ENCODE measurements at places on chromosomes 3 and 15. TPM values are rescaled to one million over a fixed set of nuclear protein-coding genes. Genes with fewer than 3 reads are reported as not detected.
A peak's percentile ranks its signal among the peaks of the same experiment; 100 is the strongest.

DNA sequence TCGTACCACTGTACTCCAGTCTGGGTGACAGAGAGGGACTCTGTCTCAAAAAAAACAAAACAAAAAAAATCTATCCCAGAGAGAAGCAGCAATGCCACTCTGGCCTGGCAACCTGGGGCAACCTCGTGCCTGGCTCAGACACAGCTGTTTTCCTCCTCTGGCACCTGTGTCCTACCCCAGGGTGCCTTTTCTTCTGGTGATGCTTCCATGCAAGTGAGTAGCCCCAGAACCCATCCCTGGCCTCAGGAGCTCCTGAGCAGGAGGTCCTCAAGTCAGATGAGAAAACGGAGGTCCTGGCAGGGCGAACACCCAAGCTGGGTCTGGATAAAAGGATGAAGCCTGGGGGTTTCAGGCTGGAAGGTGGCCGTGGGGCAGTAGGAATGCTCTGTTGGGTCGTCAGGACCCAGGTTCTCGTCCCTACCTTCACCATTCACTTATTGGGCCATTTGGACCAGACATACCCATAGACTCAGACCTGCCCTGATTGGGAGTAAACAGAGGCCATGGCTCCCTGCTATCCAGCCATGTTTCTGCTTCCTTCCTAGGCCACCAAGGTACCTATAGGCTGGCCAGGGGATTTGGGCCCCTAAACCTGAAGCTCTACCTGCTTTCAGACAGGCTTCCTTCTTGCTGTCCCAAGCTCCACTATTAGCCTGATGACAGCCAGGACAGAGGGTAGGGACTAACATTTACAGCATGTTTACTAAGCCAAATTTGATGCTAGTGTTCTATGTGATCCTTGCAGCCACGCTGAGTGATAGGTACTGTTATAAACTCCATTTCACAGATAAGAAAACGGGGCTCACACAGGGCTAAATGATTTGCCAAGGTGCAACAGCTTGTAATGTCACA, 102.2 kb downstream of the DAPK2 start:
- no peak overlapping the region for H3K27ac ChIP-seq
- H3K36me3 ChIP-seq: no peaks in the 10 kb centered on the region
- H3K27me3 ChIP-seq: no peaks in the 10 kb centered on the region
- DNase-seq: no peak
- H3K4me1 ChIP-seq: peaks cover 18% of the 10 kb centered on the region

DNA sequence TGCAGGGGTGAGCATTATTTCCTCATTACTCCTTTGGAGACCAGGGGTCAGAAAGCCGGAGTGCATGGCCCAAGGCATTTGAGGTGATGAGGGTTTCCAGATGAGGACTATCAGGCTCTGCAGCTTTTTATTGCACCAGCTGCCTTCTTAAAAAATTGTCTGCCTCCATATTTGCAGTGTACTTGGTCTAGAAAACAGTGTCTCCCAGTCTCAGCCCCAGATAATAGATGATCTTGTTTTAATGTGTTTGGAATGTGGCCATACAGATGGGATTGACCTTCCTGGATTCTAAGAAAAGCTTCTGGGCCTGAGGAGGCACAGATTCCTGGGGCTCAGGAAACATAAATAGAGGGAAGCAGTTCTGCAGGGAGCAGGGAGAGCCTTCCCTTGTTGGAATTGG, 123.3 kb downstream of the GABRG3 start:
- no peak for DNase-seq
- no peaks in the 10 kb centered on the region for H3K27me3 ChIP-seq
- H3K4me3 ChIP-seq: no peak overlapping the region

SECISBP2L gene
- 52.3 TPM for total RNA-seq

- H3K27ac ChIP-seq: no peak overlapping the region
- no peak overlapping the region for H3K4me3 ChIP-seq
- H3K27me3 ChIP-seq: no peaks in the 10 kb centered on the region
- no peaks in the 10 kb centered on the region for H3K4me1 ChIP-seq
- no peak for DNase-seq
Observed at GRCh38 chr3:170078620-170079281, 41.0 kb downstream of the GPR160 start.

DNA sequence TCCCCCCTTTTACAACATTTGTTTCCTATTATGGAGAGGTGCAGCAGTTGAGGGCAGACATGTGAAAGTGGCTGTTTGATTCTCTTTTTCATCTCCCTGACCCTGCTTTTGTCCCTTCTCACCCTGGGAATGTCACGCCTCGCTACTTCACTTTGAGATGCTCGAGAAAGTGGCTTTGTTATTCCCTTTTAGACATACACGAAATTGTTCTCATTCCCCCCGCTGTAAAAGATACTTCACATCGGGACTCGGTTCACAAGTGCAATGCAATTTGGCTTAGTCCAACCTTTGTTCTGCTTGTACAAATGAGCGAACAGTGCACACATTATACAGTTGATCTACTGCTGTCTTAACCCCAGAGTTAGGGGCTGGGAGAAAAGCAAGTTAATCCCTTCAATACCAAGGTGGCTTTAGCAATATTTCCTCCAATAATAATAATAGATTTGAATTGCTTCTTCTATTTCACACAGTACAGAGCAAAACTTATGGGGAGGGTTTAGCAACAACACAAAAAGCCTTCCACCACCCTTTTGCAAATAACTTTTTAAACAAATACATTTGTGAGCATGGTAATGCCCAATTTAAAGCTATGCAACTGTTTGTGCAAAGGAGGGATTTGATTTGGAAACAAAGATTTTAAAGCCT, 5.7 kb upstream of the FOXB1 start:
- DNase-seq: no peak
- H3K4me3 ChIP-seq: no peak overlapping the region
- H3K27ac ChIP-seq: no peak overlapping the region

GRCh38 chr3:116886202-116886893, 176.8 kb downstream of the TUSC7 start:
- H3K27ac ChIP-seq: no peak overlapping the region
- DNase-seq: no peak
- no peaks in the 10 kb centered on the region for H3K27me3 ChIP-seq
- no peaks in the 10 kb centered on the region for H3K4me1 ChIP-seq
- no peaks in the 10 kb centered on the region for H3K36me3 ChIP-seq
- no peak overlapping the region for H3K4me3 ChIP-seq

DNA sequence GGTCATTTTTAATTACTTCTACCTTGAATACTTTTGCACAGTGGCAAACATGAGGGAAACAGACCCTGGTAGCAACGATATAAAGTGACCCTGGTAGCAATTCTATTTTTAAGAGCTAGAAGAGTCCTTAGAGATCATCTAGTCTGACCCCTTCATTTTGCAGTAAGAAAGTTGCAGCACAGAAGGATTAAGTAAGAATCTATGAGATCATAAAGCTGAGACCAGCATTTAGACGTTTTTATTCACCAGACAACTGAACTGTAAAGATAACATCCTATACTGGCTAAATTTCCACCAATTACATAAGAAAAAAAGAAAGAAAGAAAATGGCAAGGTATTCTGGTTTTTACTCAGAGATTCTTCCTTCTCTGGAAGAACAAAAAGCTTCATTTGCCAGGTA, 49.9 kb downstream of the LRRFIP2 start:
- DNase-seq: no peak
- no peak overlapping the region for H3K4me3 ChIP-seq
- H3K27ac ChIP-seq: no peak overlapping the region
- peaks cover 6% of the 10 kb centered on the region for H3K4me1 ChIP-seq
- no peaks in the 10 kb centered on the region for H3K27me3 ChIP-seq

DNA sequence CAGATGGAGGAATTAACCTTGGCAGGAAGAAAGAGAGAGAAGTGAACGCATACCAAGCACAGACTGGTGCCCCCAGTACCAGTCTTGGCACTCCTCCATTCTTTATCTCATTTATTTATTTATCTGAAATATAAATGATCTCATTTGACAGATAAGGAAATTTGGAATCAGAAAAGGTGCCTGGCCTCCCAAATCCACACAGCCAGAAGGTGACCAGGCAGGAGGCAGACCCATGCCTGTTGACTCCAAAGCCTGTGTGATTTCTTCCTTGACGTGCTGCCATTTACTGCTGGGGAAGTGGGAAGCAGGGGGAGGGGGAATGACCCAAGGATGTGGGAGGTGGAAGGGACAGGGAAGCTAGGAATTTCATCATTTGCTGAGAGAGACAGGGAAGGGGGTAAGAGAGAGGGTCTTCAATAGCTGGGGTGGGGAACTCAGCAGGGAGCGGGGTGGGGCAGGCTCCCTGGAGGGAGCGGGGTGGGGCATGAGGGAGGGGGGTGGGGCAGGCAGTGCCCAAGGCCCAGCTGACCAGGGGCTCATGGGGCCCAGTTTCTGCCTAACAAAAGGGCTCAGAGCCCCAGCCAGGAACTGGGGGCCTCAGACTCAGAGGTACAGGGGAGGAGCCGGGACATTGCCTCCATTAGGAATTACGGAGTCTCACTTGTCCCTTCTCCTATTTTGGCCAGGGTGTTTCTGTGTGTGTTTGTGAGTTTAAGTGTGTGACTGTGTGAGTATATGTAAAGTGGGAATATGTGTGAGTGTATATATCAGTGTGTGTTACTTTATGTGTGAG, 63.0 kb downstream of the MINAR1 start:
- DNase-seq: no peak
- no peak overlapping the region for H3K4me3 ChIP-seq
- no peaks in the 10 kb centered on the region for H3K27me3 ChIP-seq
- H3K27ac ChIP-seq: no peak overlapping the region
- H3K4me1 ChIP-seq: no peaks in the 10 kb centered on the region

ACKR2 gene
- total RNA-seq: not detected

DNA sequence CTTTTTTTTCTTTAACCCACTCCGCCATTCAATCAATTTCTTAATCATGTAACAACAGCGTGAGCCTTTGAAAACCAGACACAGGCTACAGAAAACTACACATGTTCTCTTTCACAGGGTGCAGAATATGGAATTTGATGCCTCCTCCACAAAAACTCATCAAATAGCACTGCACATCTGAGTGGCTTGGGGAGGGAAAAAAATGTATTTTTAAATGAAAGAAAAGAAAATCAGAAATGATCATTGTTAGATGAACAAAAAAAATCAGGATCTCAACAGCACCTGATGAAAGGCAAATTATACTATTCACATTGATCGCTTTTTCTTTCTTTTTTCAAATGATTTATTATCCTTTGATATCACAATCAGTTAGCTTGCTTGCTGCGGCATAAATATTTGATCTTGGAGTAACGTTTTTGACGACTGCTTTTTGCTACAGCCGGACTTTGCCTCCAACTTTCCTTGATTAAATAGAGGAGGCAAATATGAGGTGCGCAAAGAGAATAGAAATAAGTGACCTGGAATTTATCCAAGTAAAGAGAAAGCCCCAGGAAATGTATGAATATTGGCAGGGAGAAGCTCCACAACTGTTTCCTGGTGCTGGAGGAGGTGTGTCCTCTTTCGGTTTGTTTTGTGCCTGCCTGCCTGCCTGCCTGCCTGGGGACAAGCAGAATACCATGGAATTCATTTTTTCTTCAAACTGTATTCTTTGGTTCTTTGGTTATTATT, 63.1 kb downstream of the EDEM1 start:
- H3K36me3 ChIP-seq: no peaks in the 10 kb centered on the region
- H3K27me3 ChIP-seq: no peaks in the 10 kb centered on the region
- no peak for DNase-seq
- no peaks in the 10 kb centered on the region for H3K4me1 ChIP-seq
- H3K27ac ChIP-seq: no peak overlapping the region

DNA sequence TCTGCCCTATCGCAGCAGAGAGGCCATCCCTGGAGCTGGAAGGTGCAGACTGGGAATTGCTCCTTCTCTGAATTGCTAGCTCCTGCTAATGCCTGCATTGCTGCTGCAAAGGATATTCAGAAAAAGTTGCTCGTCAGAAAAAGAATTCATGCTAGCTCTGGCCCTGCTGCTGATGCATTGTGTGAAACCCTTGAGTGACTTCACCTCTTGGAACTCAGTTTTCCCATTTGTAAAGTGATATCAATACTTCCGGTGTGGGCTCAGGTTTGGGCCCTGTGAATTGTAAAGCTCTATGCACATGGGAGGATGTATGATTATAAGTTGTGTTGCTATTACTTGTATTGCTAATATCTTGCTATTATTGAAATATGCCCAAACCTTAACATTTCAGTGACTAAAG, 11.4 kb downstream of the SQOR start:
- peaks cover 16% of the 10 kb centered on the region for H3K4me1 ChIP-seq
- H3K27me3 ChIP-seq: no peaks in the 10 kb centered on the region
- no peak overlapping the region for H3K27ac ChIP-seq
- no peak for DNase-seq

DNA sequence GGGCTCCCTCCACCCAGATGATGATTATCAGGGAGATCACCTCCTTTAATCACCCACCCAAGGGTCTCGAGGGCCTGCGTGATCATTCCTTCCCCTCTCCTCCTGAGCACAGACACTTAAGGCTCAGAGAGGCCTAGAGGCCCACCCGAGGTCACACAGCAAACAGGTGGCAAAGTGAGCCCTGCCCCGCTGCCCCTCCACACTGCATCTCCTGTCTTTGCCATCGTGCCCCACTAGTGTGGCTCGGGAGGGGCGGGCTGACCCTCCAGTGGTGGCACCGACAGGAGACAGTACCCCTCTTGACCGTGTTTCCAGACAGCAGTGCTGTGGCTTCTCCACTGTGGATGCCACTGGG, 4.9 kb upstream of the PLXND1 start:
- H3K4me1 ChIP-seq: peaks cover 50% of the 10 kb centered on the region
- H3K4me3 ChIP-seq: no peak overlapping the region
- peak overlapping the region; percentile 62 for H3K27ac ChIP-seq
- no peaks in the 10 kb centered on the region for H3K27me3 ChIP-seq
- DNase-seq: no peak

CFAP92 gene
- 0.62 TPM for total RNA-seq

DNA sequence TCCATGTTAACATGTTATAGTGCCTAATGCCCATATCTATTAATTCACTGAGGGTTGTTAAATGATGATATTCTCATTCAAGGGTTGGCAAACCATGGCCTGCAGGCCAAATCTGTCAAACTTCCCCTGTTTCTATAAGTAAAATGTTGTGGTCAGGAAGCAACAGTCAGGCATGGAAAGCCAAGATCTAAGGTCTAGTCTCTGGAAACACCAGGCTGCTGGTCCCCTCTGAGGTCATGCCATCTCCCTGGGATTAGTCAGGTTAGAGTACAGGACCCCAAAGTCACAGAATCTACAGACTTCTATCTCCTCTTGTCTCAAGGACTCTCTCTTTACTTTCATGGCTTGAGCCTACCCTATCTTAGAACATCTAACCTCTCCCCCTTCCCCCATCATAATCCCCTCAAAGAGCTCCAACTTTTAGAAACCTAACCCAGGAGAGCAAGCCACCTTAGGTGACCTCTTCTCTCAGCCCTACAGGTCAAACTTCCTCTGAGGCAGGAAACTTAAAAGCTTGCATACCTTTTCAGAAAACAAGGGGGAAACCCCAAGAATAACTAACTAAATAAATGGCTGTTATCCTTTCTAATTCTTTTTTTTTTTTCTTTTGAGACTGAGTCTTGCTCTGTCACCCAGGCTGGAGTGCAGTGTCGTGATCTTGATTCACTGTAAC, 15.3 kb upstream of the HERC1 start:
- no peak overlapping the region for H3K27ac ChIP-seq
- DNase-seq: no peak
- H3K4me1 ChIP-seq: no peaks in the 10 kb centered on the region
- H3K36me3 ChIP-seq: no peaks in the 10 kb centered on the region
- H3K27me3 ChIP-seq: no peaks in the 10 kb centered on the region
- H3K4me3 ChIP-seq: no peak overlapping the region

Data from endothelial cell of umbilical vein (primary cell).